Stimulated activated CD8-positive, alpha-beta memory T cell treated with anti-CD3 and anti-CD28 coated beads, Interleukin-7, amount 100 ng/mL, for 1 hour (primary cell): ENCODE measurements at places on chromosomes 6 and 20.

DNA sequence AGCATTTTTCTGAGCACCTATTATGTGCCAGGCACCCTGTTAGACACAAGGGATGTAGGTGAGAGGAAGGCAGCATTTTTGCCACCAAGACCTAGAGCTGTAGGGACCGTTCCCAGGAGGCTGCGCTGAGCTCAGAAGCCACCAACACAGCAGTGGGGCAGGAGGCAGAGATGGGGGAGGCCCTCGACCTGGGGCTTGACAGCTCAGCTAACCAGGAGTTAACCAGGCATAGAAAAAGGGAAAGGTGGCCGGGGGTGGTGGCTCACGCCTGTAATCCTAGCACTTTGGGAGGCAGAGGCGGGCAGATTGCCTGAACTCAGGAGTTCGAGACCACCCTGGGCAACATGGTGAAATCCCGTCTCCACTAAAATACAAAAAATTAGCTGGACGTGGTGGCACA is 29.5 kb downstream of the KIF25 start:
- no peak for DNase-seq

GRCh38 chr6:147486683-147487082 is 21.8 kb upstream of the SAMD5 start:
- no peak for DNase-seq

- no peak for DNase-seq
These were observed 83.4 kb downstream of the ADGRB3 start for GRCh38 chr6:68718385-68719073.

DNA sequence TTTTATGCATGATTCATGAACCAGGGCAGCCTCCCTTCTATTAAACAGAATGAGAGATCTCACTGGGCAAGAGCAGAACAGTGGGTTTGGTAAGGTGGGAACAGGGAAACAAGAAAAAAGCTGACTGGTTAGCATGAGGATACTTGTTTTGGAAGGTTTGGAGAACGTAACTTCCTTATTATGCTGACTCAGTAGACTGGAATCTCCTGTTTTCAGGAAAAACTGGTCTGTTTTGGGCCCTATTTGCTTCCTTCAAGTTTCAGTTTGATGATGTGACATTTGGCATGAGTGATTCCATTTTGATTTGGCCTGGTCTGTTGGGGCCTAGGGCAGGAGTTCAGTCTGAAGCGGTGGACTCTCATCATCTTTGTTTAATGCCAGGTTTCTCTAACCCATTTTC is 172.0 kb downstream of the MYLK4 start:
- no peak for DNase-seq

DNA sequence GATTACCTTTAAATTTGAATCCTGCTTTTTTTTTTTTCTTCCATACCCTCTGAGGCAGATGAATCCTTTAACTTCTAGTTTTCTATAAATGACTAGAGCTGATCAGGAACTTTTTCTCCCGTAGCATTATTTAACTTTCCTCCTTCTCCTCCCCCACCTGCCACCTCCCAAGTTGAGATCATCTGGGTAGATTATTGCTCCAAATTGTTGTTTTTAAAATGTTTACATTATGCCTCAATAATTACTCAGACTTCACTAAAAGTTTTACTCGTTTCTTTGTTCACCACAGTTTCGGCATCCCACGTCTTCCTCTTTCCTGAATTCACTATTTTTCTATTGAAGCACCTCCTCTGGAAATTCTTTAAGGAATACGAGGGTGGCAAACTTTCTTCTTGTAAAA is 16.6 kb upstream of the SCUBE3 start:
- DNase-seq = no peak

DNA sequence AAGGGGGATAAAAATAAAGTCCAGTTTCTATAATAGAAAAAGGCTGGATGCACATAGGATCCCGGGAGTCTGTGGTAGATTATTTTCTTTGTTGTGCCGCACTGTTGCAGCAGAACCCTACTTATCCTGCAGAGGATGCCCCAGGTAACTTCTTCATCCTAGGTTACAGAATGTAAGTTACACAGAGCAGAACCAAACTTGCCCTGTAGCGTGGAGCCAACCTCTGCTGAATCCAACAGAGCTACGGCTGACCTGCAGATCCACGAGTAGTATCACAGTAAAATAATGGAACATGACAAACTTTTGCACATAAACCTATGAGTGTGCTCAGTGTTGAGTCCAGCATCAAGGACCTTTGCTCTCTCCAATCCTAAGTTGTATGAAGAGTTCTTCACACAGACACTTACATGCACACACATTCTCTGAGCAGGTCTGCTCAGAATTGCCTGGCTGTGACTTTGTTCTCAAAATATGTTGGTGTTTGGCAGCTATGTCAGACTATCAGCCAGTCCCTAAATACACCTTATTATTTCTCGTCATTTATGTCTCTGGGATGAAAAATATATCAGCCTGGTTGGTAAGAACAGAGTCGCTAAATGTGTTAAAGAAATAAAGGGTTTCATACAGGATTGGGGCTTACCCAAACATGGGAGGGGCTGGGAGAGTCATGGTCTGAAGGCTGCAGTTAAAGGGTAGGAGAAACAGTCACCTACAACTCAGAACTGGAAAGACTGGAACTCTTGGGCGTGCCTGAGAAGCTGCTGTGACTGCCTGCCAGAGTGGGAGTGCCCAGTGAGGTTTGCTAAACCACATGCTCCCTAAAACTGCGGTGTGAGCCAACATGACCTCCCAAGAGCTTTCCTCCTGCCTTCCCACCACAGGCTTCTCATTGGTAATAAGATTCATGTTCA is 165.1 kb upstream of the SLC24A3 start:
- DNase-seq = no peak

- DNase-seq = no peak
These were observed 16.6 kb downstream of the GJA10 start for GRCh38 chr6:89910902-89911240.

GRCh38 chr20:7939663-7940062 is 595 bp downstream of the HAO1 start:
- DNase-seq = no peak

GRCh38 chr20:23235173-23236027 is 115.2 kb upstream of the NXT1 start:
- no peak for DNase-seq

DNA sequence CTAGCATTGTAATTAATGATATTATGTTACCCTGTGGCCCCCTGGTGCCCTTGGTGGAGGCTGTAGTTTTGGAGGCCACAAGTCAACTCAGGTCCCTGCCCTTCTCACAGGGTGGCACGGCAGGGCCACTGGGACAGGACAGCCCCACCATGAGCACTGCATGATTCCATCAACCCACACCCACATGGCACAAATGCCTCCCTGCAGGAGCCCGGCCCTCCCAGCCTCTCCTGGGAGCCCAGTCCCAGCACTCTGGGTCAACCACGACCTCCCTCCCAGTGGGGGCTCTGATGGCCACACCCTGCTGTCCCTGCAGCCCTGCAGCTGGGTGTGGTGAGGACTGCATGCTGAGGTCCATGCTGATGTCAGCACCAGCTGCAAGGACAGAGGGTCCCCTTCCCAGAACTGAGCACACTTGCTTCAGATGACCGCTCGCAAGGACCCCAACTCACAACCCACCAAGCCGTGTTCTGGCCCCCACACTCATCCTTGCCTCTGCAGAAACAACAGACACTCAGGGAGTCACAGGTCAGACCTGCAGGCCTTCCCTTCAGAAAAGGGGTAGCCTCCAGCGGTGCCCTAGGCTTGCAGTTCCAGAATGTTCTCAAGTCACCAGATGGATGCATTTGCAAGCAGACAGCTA is 15.7 kb upstream of the CST7 start:
- DNase-seq = no peak

DNA sequence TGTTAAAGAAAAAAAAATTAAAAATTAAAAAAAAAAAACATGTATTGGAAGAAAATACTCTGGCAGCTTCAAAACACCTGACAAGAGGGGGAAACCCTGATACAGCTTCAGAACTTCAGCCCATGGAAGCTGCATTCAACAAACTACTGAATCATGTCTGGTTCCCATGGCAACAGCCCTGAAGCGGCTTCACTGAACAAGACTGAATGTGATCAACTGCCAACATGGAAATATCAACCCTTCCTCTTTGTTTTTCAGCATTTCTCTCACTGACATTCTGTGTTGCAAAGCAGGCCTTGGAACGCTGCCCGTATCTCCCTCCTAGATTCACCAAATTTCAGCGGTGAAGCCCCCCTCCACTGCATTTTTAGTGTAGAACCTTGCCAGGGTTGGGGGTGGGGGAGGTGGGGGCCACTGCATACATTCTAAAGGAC is 91.3 kb upstream of the SHLD1 start:
- no peak for DNase-seq

GRCh38 chr6:155543166-155543847 is 87.7 kb upstream of the NOX3 start:
- DNase-seq = no peak

DNA sequence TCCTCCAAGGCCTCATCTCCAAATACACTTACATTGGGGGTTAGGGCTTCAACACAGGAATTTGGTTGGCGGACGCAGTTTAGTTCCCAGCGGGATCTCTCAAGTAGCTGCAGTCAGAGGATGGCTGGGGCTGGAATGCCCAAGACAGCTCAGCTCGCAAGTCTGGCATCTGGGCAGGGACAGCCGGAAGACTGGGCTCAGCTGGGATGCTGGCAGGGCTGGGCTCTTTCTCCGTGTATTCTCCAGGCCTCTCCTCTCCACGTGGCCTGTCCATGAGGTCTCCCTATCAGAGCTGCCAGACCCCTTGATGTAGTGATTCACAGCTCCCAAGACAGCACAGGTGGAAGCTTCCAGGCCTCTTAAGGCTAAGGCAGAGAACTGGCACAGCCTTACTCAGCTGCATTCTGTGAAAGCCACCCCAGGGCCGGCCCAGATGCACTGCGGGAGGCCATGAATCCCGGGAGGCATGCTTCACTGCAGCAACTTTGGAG is 5.0 kb downstream of the FGD2 start:
- no peak for DNase-seq

GRCh38 chr6:84455511-84456029 is 228.1 kb upstream of the CEP162 start:
- DNase-seq = no peak

GRCh38 chr6:110185879-110186278 is 5.7 kb downstream of the CDC40 start:
- no peak for DNase-seq

- no peak for DNase-seq
These were observed 2.9 kb upstream of the BMP2 start for GRCh38 chr20:6764619-6765018.

DNA sequence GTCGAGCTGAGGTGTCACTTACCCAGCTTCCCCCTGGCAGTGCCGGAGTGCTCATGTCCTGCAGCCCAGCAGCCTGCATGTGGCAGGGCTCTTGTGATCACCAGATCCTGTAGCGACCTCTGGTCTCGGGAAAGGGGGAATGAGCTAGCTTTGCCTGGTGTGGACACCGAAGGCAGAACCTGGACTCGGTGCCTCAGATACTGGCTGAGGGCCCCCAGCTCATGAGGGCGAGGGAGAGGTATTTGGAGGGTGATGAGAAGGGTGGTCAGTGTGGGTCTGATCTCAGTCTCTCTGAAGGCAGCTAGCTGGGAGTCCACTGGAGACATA is 26.3 kb downstream of the SUN5 start:
- DNase-seq = no peak

- DNase-seq = no peak
These were observed 690.9 kb upstream of the CHD6 start for GRCh38 chr20:42309050-42309449.

- no peak for DNase-seq
These were observed 28.2 kb downstream of the GSTA2 start for GRCh38 chr6:52735071-52735470.

- DNase-seq = no peak
These were observed 85.4 kb downstream of the CHMP4B start for GRCh38 chr20:33896509-33896908.

DNA sequence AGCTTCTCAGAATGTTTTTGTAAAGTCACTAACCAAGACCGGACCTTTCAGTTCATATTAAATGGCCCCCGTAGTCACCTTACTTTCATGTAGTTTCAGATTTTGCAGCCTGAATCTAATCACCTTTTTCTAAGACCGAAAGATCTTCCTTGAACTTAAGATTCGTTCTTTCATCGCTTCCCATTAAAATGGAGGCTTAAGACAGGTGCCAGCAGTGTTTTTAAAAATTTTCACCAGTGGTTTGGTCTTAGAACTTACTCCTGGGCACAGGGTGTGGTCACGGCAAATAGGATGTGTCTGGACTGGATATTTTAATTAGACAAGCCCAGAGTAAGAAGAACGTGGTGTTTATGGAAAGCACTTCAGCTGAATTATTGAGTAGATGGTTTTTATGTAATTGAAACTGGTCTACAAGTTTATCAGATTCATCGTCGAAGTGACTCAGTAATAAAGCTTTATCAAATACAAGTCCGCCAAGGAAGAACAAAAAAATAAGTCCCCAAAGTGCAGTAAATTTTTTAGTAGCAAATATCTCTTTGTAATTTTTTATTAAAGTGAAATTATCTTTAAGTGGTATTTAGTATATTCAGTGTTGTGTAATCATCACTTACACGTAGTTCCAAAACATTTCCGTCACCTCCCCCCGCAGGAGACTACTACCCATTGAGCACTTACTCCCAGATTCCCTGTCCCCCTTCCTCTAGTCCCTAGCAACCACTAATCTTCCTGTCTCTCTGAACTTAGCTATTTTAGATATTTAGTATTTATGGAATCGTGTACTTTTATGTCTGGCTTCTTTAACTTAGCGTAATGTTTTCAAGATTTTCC is 868 bp downstream of the SRSF3 start:
- DNase-seq = no peak

DNA sequence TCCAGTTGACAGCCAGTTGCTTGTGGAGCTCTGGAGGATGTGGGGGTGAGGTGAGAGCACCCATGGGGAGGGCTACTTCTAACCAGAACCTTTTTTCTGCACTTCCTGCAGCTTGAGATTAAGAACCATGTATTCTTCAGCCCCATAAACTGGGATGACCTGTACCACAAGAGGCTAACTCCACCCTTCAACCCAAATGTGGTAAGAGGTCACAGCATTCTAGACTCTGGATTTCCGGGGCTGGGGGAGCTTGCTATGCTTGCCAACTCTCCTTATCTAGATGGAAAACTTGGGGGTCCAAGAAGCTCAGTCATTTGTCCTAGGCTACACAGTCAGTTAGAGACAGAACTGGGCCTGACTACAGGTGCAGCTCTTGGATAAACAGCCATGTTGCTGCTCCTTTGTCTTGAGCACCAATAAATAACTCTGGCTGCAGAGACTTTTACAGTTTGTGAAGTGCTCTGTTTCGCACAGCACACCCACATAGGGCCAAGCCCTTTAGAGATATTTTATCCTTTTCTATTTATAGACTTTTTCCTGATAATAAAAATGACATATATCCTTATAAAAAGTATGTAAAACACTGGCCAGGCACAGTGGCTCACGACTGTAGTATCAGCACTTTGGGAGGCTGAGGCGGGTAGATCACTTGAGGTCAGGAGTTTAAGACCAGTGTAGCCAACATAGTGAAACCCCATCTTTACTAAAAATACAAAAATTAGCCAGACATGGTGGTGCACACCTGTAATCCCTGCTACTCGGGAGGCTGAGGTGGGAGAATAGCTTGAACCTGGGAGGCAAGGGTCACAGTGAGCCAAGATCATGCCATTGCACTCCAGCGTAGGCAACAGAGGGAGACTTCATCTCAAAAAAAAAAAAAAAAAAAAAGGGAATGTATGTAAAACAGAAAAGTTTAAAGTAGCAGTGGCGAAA is 10.6 kb upstream of the IFT52 start:
- DNase-seq = no peak

- no peak for DNase-seq
These were observed 148.3 kb upstream of the STXBP5 start for GRCh38 chr6:147055821-147056392.

GRCh38 chr6:151698931-151699700 is 108.4 kb upstream of the ESR1 start:
- DNase-seq = no peak
